ENCODE measurements at places on chromosomes 4 and X.

- no peak for DNase-seq
Measured at GRCh38 chr4:10831727-10832408, 147.3 kb upstream of the CLNK start.

DNA sequence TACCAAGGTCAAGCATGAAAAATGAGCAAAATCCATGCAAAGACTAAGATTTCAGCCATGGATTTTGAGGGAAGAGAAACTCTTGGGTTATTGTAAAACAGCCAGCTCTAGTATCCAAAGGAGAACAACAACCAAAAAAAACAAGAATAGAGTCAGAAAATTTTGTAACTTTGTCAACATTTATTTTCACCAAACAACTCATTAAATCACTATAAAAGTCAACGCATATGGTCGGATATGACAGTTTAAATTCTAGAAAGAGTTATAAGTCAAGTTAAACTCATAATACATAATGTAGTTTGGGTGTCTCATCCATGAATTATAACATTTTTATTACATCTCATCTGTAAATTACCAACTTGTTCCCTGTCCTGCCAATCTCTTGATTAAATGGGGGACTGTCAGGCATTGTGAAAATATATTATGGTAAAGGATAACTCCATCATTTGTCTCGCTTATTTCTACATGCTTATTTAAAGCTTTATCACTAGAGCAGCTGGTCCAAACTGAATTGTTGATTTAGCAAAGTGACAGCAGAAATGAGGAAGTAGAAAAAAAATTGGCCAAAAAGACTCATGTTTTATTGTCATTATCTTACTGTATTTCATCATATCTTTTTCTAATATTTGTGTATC is 224.8 kb upstream of the NOCT start:
- DNase-seq, result no peak

DNA sequence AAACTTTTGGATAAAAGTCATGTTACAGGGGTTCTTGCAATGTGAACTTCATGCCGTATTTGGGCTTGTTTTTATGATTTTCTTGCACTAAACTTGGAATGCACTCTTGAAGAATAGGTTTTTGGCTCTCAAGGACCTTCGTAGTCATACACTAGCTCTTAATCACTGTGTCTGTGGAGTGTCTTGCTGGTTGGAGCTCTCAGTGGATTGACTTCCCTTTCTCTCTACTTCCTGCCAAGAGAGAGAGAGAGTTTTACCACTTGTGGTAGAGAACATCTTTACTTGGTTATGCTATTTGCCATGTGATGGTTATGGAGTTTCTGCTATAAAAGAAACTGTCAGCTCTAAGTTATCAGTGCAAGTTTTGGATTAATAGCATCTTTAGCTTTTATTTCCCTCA is 112.4 kb downstream of the BMPR1B start:
- no peak for DNase-seq

GRCh38 chr4:113732967-113733527 is 28.5 kb downstream of the CAMK2D start:
- DNase-seq, result no peak

GRCh38 chr4:566508-567295 is 9.4 kb downstream of the TMEM271 start:
- no peak for DNase-seq

- DNase-seq, result no peak
Measured at GRCh38 chrX:136666088-136666487, 18.1 kb downstream of the CD40LG start.

GRCh38 chr4:69147334-69147733 is 51.1 kb downstream of the UGT2B7 start:
- no peak for DNase-seq

DNA sequence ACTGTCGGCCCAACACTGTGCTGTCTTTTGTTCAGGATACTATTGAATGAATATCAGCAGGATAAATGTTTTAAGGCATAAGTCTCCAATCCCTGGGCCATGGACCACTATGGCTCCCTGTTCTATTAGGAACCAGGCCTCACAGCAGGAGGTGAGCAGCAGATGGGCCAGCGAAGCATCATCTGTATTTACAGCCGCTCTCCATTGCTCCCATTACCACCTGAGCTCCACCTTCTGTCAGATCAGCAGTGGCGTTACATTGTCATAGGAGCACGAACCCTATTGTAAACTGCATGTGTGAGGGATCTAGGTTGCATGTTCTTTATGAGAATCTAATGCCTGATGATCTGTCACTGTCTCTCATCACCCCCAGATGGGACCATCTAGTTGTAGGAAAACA is 3.7 kb upstream of the APLN start:
- DNase-seq, result no peak

- no peak for DNase-seq
Measured at GRCh38 chr4:123520325-123520724, 123.7 kb downstream of the SPRY1 start.

- no peak for DNase-seq
Measured at GRCh38 chr4:174882317-174882992, 35.7 kb upstream of the ADAM29 start.

DNA sequence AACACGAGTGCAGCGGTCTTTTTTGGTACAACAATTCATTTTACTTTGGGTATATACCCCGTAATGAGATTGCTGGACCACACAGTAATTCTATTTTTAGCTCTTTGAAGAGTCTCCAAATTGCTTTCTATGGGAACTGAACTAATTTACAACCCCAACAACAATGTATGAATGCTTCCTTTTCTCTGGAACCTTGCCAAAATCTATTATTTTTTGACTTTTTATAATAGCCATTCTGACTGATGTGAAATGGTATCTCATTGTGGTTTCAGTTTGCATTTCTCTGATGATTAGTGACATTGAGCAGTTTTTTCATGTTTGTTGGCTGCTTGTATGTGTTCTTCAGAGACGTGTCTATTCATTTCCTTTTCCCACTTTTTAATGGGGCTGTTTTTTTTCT is 240.8 kb downstream of the STK32B start:
- peak; percentile 7 for DNase-seq

- no peak for DNase-seq
Measured at GRCh38 chr4:86019906-86020305, 339.9 kb downstream of the MAPK10 start.

- no peak for DNase-seq
Measured at GRCh38 chr4:86031927-86032326, 327.9 kb downstream of the MAPK10 start.

- peak; percentile 67 for DNase-seq
Measured at GRCh38 chr4:88613417-88613875, 21.2 kb downstream of the HERC3 start.

DNA sequence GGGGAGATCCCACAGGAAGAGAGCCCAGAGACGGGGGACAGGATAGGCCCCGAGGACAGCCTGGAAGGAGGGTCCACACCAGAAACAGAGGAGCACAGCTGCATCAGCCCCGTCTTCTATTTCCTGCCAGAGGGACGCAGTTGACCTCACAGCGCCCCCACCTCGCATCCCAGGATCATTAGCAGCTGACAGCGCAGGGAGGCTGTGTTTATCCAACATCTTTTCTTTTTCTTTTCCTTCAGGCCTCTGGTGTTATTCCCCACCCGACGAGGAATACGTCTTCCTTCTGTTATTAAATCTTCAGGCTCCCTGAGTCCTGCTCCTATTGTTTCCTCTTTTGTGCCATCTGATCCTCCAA is 75.4 kb downstream of the DCHS2 start:
- DNase-seq, result no peak

DNA sequence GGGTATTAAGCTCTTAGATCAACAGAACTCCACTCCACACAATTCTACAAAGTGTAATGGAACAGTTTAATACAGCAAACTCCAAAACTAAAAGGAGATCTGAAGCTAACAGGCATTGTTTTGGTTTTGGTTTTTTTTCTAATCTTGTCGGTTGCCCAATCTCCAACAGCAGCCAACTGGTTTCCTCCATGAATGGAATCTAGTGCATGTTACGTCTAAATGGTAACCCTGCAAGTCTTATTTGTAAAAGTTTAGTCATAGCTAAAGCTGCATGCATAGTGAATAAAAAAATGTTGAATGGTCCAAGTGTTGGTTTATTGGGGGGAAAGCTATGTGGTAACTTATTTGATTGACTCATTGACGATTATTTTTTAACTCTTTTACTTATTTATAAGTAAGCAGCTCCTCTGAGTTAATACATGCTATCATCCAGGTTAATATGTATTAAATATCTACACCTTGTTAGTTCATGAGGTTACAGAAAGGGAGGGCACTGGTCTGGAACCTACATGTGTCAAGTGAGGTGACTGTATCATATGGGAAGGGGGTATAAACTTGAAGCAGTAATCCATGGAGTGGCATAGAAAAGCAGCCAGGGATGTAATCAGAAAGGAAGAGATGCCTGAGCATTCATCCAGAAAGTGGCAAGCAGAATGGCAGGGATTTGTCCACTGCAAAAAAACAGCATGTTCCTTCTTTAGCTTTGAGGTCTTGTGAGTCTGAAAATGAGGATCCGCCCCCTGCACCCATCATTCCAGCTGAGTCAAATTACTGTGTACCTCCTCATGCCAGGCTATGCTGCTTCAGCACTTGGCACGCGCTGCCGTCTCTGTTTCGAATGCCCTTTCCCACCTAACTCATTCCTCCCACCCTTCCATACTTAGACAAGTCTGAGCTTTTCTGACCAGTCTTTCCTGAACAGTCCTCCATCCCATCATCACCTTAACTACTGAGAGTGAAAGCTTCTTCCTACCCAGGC is 81.7 kb downstream of the PDGFC start:
- no peak for DNase-seq

DNA sequence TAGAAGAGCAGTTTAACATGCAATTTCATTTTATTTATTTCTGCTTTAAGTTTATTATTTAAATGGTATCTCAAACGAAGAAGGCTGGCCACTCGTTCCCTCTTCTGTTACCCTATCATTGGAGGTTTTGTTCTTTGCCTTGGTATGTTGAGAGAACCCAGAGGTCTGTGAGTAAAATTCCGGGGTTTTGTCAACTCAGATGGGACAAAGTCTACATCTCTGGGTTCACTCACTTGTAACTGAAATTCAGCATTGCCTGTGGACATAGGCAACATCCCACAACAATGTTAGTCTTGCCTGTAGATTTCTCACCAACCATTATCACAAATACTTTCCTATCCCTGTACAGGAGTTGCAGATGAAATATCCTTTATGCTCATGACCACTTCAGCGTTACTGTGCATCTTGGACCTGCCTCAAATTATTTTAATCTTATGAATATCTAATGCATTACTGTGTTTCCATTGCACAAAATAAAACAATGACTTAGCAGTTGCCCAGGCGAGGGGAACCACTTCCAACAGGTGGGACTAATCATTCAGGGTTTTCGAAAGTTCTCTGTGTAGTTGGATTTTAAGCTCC is 33.5 kb upstream of the CD99 start:
- DNase-seq, result no peak

GRCh38 chr4:175953960-175954521 is 111.6 kb upstream of the WDR17 start:
- peak; percentile 24 for DNase-seq

DNA sequence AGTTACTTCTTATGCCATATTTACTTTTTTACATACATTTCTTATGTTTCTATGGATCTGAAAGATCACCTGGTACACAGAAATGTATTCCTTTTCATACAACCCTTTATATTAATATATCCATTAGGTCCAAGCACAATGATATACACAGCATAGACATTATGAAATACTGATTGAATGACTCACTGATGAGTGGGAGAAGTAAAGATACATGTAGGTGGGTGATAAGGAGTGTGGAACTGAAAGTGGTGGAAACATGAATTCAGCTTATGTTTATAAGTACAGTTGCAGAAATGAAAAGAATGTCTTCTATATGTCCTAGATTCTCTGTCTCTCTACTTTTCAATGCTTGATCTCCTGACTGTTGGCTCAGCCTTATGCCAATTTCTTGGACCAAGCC is 87.9 kb downstream of the YIPF7 start:
- no peak for DNase-seq

DNA sequence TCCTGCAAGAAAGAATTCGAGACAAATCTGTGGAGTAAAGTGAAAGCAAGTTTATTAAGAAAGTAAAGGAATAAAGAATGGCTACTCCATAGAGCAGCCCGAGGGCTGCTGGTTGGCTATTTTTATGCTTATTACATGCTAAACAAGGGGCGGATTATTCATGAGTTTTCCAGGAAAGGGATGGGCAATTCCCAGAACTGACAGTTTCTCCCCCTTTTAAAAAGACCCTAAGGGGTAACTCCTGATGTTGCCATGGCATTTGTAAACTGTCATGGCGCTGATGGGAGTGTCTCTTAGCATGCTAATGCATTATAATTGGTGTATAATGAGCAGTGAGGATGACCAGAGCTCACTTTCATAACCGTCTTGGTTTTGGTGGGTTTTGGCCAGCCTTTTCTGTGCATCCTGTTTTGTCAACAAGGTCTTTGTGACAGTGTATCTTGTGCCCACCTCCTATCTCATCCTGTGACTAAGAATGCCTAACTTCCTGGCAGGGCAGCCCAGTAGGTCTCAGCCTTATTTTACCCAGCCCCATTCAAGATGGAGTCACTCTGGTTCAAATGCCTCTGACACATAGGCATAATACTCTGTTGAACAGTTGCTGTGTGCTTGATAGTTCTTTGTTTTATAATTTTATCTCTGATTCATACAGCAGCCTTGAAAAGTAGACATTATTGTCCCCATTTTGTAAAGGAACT is 25.8 kb downstream of the GAB1 start:
- DNase-seq, result no peak

GRCh38 chr4:115053313-115053712 is 60.1 kb downstream of the NDST4 start:
- DNase-seq, result no peak

GRCh38 chr4:108527723-108528122 is 92.7 kb upstream of the RPL34 start:
- DNase-seq, result peak; percentile 46

- no peak for DNase-seq
Measured at GRCh38 chr4:84502955-84503373, 3.9 kb upstream of the NKX6-1 start.

DNA sequence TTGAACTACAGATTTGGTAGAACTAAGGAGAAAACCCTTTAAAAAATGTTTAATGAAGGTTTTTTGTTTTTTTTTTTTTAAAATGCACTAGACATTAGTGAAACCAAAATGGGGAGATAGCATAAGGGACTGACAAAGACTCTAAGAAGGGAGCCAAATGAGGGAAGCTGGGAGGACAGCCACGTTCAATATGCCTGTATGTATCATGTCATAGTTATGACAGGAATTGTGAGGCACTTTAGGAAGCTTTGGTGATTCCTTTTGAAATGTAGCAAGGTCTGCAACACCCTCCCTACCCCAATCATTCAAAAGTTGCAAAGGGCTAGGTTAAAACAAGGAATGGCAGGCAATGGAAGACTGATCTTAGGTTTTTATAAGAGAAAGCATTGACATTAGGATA is 526.0 kb downstream of the TLL1 start:
- DNase-seq, result no peak

DNA sequence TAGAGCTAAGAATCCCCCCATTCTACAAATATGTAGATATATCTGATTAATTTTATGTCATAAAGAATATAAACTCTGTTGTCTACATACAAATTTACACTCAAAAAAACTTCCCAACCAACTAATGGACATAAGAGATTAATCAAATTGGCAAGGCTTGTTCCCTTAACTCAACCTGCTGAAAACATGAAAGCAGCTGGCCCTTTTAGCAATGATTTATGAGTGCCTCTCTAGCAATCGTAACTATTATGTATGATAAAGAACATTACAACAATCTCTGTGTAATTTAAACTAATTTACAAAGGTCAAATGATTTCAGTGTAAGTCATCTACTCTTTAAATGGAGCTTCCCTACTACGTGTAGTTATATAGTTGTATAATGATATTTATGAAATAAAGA is 83.1 kb upstream of the FTHL17 start:
- no peak for DNase-seq
